Activated CD4-positive, alpha-beta T cell treated with anti-CD3 and anti-CD28 coated beads, Interleukin-2, amount 50 U/mL, for 24 hours (primary cell): ENCODE measurements at places on chromosomes 13 and 19.

GRCh38 chr13:111302045-111302726 is 18.3 kb upstream of the TEX29 start:
- DNase-seq: no peak

GRCh38 chr13:59414006-59414405 is 749.7 kb downstream of the DIAPH3 start:
- DNase-seq: no peak

DNA sequence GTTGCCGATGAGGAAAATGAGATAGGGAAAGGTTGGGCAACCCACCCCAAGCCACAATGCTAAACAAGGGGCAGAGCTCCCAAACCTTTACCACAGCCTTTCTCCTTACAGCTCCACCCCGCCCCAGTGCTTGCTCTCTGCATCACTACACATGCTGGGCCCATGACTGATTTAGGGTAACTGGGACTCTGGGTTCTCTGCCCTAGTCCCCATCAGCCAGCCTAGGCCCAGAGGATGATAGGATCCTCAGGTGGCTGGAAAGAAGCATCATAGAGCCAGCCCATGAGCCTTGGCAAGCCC is 11.6 kb downstream of the C19orf47 start:
- no peak for DNase-seq

- no peak for DNase-seq
Observed at GRCh38 chr19:51698296-51698695, 5.2 kb downstream of the SPACA6 start.

DNA sequence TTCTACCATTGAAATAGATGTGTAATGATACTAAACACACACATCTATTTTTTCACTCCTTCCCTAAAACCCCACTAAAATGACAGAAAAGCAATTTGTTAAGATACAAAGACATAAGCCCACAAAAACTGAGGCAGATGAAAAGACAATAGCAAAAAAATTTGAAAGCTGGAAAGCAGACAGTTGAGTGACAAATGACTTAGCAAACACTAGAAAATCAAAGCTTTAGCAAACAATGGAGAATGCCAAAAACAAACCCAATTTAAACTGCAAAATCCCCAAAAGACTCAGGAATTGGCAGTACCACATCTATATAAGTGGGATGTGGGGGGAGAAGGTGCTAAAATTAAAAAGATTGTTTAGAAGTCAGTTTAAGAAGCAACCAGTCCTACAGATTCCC is 9.5 kb downstream of the TSC22D1 start:
- DNase-seq: no peak
